Stimulated activated memory B cell treated with anti-CD40 and anti-IgM and Interleukin-4, amounts not matched to agents 10 μg/mL and 1 μg/mL and 100 μg/mL, for 72 hours (primary cell): ENCODE measurements at places on chromosomes 3 and 15.
A peak's percentile ranks its signal among the peaks of the same experiment; 100 is the strongest.

- ATAC-seq, result no peak
These were observed 49.5 kb downstream of the MCF2L2 start for GRCh38 chr3:183378951-183379350.

DNA sequence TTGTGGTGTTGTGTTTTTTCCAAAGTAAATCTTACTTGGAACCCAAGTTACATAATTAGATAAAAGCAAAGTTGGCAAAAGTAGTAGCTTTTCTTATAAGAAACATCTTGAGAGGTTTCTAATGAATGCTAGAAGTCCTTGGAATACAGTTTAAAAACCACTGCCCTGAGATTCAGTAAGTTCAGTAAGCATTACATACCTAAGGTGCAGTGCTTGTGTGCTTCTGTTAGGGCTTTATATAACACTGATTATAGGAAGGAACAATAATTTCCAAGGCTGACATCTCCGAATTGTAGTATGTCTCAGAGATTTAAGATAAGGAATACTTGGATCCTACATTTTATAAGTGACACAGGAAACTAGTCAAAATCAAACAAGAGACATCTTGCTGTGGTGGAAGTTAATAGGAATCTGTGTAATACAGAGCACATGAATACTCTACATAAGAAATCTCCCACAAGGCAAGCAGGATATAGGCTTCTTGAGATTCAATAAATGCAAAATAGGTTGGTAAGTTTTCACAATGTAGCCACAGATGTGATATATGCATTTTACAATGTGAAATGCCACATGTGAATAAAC, 268.2 kb downstream of the LSAMP start:
- ATAC-seq, result no peak

DNA sequence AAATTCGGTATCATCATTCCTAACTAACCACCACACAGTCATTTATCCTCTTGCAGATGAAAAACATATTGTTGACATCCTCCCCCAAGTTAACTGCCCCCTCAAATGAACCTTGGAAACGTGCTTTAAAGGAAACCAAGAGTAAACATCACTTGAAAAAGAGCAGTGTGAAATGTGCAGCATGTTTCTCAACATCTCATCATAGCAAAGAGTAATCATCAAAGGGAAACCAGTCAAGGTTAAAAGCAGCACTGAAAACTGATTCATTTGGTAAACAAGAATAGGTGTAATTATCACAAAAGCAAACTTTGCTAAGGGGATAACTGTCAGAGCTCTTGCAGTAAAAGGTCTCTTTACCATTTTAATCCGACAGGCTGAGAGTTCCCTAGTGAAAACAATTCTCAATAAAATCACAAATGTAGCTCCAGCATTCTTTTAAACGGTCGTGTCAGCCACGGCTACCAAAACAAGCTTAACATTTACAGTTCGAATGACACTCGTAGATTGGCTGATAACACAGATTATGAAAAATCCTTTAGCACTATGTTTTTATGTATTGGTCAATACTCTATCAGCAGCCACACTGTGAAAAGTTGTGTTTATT, 461.0 kb downstream of the GBE1 start:
- ATAC-seq, result no peak

DNA sequence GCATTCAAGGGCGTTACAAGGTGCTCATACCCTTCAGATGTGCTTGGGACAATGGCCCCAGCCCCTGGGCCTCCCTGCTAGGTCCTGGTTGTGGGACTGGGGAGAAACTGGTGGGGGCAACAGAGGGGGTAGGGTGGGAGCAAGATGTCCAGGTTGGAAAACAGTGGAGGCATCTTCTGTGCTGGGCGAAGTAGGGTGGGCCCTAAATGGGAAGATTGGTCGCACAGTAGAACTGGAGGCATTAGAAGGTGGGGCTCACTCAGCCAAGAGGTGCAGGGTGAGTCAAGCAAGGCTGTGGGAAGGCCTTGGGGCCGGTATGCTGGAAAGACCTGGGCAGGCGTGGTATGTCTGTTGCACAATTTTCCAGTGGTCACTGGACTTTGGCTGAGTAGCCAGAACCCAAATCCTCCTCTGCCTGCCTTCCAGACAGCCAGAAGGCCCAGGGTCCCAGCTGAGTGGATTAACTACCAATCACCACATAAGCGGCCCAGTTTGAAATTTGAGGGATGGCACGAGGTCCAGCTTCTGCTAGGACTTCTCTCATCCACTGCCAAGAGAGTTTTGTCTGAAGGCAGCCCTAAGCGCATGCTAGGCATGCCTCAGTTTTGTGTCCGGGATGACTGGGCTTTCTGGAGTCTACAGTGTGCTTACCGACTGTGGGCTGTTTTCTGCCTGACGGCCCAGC, 74.5 kb downstream of the LSM3 start:
- ATAC-seq, result peak; percentile 28
